Ammon's horn (tissue), 1 donor: ENCODE measurements at places on chromosomes 6 and 20.

DNA sequence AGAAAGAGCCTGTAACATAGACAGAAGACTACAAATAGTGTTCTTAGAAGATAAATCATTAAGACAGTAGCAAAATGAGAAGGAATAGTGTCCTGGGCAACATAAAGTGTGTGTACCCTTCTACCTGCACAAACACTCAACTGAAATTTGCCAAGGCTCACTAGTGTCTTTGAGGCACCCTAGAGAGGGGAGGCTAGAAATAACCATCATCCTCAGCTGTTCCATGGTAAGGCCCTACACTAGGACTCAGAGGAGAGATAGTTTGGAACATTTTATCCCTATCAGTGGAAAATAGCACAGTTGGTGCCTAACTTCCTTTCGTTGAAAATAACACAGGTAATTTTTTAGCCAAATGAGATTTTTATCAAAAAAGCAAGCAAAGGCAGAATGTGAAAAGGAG lies 230.7 kb downstream of the LAMA2 start:
- no peak for DNase-seq

- DNase-seq = peak; percentile 45
Observed at GRCh38 chr6:47103931-47104330, 61.8 kb upstream of the ADGRF1 start.

- DNase-seq = peak; percentile 38
Observed at GRCh38 chr6:150528648-150529285, 70.9 kb upstream of the PLEKHG1 start.

DNA sequence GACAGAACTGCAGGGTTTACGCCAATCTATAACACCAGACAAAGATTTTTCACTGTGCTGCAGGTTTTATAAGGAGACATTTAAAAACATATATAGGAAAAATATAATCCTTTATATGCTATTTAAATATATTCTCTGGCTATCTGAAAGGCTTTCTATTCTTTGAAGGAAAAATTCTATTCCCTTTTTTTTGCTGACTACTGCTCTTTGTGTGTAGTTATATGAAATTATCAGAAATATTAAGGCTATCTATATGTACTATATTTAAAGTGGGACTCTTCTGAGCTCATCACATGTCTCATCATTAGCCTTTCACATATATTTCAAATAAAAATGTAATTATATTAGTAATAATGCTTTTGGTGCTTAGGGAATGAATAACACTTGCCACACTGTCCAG lies 930.7 kb downstream of the EYS start:
- no peak for DNase-seq

DNA sequence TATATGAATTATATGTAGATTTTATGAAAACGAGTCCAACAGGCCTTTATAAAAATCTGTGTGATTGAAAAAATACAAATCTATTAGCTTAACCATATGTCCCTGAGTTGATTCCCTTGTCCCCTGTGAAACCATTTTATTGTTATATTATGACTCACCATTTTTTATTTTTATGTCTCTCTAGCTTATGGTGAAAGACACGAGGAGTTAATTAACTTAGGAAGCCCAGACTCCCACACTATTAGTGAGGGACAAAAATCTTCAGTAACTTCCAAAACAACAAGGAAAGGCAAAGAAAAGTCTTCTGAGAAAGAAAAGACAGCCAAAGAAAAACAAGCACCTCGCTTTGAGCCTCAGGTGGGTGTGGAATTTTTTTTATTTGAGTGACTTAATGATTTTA lies 183.1 kb downstream of the ADGB start:
- DNase-seq = no peak

DNA sequence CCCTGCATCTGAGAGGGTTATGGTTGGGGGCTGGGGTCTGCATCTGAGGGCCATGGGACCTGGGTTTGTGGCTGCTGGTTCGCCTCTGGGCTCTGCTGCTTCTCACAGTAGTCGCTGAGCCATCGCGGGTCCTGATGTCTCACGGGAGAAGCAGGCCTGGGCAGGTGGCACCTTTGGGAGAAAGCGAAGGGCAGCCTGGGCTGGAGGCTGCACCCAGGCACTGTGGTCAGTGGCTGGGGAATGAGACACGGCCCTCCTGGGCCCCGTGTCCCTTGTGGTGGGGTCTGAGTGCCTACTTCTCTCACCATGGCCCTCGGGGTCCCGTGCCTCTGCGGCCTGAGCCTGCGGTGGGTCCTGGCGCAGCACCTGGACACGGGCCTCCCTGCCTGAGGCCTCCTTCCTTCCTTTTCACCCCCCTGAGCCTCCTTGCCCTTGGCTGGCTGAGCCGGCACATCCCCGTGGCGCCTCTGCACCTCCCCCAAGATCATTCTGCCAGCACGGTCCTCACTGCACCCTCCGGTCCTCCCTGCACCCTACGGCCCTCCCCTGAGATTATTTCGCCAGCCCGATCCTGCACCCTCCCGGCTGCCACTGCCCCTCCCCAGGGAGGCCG lies 206.0 kb downstream of the ERMARD start:
- no peak for DNase-seq
